Panc1 (cell line): ENCODE measurements at places on chromosomes 16 and 17. TPM values are rescaled to one million over a fixed set of nuclear protein-coding genes. Genes with fewer than 3 reads are reported as not detected.

- DNase-seq, result no peak
Observed at GRCh38 chr16:89574681-89575246, 794 bp upstream of the CPNE7 start.

- no peak for DNase-seq
Observed at GRCh38 chr17:19716108-19717030, at the start of gene SLC47A2. Gene SLC47A2 (minus strand): TSS chr17:19716584. CDS start chr17:19716555, 29 bp downstream.

DNA sequence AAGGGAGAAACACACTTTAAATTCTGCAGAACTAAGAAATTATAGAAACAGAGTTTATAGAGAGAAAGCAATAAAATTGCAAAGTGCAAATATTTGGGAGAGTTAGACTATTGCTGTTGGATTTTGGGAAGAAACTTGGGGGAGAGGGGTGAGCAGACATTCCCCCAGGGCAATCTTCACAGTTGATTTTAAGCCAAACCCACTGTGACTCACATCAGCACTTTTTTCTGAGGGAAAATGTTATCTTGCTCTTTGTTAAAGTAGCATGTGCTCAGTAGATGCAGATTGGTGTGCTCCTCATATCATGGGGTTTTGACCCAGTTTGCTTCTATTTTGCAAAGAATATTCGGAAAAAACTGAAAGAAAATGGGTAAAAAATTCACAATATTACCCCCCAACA lies 367.6 kb downstream of the CDH11 start:
- no peak for DNase-seq

DNA sequence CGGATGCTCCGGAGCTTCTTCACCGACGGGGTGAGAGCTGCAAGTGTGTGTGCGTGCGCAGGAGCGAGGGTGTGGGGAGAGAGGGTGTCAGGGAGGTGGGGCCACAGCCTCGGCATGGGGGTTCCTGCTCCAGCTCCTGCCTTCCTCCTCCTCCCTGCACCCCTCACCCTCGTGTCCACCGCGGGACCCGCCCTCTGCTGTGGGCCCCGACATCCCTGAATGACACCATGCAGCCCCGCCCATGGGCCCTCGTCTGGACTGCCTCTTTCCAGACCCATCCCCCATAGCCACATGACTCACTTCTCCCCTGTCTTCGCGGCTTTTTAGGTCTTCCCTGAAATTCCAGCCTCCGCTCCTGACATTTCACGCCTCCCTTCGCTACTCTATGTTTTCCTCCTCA lies 41.6 kb downstream of the ARHGAP23 start:
- no peak for DNase-seq

DNA sequence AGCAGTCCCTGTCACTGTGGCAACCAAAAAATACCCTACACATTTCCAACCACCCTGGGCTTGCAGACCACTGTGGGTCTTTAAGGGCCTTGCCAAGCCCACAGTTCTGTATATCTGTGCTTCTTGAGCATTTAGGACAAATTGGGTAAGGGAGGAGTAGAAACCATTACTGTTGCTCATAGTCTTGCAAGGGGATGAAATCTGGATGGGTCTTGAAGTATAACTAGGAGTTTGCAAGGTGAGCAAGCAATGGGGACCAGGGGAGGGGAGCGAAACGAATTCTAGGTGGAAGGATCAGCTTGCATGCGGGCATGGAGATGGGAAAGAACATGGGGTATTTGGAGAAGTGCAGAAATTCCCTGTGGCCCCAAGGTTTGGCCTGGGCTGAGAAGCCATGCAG lies 202.9 kb downstream of the RAB11FIP4 start:
- no peak for DNase-seq

- no peak for DNase-seq
Observed at GRCh38 chr17:19290066-19290705, 53.0 kb downstream of the EPN2 start.

- DNase-seq, result no peak
Observed at GRCh38 chr17:72258711-72259110, 137.9 kb downstream of the SOX9 start.

DNA sequence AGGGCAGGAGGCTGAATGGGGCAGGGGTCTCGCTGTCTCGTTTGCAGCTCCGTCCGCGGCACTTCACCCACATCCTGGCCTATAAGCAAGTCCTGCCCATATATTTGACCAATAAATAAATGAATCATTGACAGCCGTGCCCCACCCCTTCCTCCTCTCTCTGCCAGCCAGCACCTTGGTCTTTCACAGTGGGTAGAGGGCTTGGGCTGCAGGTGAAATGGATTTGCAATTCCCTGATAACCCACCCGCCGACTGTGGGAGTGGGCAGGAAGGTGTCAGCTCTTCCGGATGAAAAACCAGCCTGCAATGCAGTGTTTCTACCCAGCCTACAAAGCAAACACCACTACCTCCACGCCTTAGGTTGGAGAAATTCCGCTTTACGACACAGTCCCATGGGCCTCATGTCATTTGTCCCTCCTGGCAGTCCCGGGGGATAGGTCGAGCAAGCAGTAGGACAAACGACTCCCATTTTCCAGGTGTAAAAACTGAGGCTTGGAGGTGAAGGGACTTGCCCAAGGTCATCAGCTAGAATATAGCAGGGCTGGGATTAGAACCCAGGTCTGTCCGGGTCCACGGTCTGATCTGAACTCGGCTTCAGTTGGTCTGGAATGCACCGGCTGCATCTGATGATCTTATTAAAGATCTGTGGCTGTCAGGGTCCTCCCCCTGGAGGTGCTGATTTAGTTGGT lies 79.0 kb downstream of the ABCC1 start:
- no peak for DNase-seq

DNA sequence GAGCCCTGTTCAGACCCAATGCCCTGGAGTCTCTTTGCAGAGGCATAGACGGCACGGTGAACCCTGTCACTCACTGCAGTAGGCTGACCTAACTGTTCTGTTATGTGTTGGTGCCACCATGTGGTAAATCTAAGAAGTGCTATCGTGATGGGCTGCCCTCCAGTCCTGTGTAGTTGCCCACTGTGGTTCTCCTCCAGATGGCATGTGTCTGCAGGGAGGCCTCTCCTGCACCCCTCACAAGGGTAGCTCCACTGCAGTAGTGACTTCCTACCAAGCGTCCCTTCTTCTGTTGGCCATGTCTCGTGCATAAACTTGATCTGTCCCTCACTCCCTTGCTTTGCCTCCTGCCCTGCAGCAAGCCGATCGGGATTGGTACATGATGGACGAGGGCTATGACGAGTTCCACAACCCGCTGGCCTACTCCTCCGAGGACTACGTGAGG lies 5.8 kb downstream of the DHX38 start:
- DNase-seq, result no peak

GRCh38 chr17:28112606-28113005 lies 70.1 kb downstream of the NLK start:
- DNase-seq, result no peak

GRCh38 chr16:9049241-9049640 lies 42.2 kb upstream of the HAPSTR1 start:
- no peak for DNase-seq

- DNase-seq, result no peak
Observed at GRCh38 chr16:81709016-81709900, 69.8 kb upstream of the PLCG2 start.

GRCh38 chr16:28258567-28258966 lies 33.8 kb upstream of the SBK1 start:
- no peak for DNase-seq

- DNase-seq, result no peak
Observed at GRCh38 chr17:57279432-57279831, 23.1 kb downstream of the MSI2 start.

GRCh38 chr17:17021194-17021863 lies 20.9 kb upstream of the MPRIP start:
- no peak for DNase-seq

DNA sequence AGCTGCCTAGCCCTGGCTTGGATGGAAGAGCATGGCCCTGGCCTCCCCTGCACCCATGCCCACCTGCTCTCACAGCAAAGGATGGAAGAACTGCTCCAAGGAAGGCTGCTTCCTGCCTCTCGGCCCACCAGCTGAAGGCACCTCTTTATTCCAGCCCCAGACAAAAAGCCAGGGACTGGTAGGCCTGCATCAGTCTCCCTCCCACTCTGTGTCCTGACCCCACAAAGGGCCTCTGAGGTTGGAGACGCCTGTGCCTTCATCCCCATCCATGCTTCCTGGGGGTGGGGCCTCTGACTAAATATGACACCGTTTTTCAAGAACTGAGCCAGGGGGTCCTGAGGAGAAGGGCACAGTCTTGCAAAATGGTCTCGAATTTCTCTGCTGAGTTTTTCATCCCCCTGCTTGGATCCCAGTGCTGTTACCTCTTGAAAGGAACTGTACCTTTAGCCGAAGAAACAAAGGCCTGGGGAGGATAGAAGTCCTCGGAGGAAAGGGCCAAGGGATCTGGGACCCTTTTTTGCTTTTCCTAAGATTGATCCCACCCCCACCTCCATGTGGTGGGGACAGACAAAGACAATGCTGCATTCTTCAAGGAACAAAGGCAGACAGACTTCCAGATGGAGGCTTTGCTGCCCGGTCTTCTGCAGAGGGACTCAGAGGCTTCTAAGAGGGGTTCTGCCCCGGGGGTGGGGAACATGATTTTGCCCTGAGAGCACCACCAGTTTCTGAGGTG lies 5.2 kb downstream of the C17orf50 start:
- DNase-seq, result no peak

GRCh38 chr16:9957002-9957401 lies 225.2 kb downstream of the GRIN2A start:
- no peak for DNase-seq

Gene STAC2
- total RNA-seq, result 0.08 TPM

Gene FAM234A
- total RNA-seq, result 121 TPM

Gene GAS7
- 0.05 TPM for total RNA-seq

Gene LGALS9C
- total RNA-seq, result not detected

Gene NOMO2
- total RNA-seq, result 293 TPM
